ENCODE measurements at places on chromosomes 1 and 21. TPM values are rescaled to one million over a fixed set of nuclear protein-coding genes. Genes with fewer than 3 reads are reported as not detected.

DNA sequence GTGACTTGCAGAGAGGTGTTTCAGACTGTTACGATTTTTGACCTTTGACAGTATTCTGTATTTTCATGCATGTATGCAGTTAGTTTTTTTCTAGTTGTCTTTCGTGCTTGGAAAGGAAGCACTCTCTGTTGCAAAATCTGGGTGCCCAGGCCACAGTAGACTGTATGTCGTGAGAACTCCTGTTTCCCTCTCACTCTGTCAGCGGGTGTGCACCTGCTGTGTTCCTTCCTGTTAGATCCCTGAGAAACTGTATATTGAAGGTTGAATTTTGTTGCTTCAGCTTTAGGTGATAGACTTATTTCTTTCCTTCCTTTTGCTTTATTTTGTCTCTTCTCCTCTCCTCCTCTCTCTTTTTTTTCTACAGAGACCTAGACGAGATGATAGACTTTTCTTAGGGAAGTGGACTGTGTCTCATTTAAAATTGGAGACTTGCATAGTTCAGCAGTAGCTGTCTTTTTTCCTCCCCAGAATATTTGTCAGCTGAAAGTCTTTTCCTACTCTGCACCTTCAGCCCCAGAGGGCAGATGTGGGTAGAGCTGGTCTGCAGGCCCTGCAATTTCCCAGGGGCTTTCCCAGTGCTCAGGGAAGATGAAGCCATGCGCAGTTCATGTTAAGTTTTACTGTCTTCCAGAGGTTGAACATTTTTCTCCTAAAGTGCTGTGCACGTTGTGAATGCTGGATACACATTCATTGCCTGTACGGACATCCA is 1.4 kb downstream of the TRAPPC10 start:
- no peak for DNase-seq
- no peaks in the 10 kb centered on the region for H3K27me3 ChIP-seq

- H3K27me3 ChIP-seq, result no peaks in the 10 kb centered on the region
- H3K27ac ChIP-seq, result peak overlapping the region; percentile 98
- H3K4me3 ChIP-seq, result peak overlapping the region; percentile 99
- H3K36me3 ChIP-seq, result no peaks in the 10 kb centered on the region
- DNase-seq, result no peak
- H3K4me1 ChIP-seq, result peaks cover 34% of the 10 kb centered on the region
Observed at GRCh38 chr1:36151134-36151844, 2.0 kb upstream of the TRAPPC3 start.

The LORICRIN gene
- not detected for total RNA-seq

GRCh38 chr1:214532070-214532469 is 19.3 kb downstream of the PTPN14 start:
- peaks cover 9% of the 10 kb centered on the region for H3K4me1 ChIP-seq
- no peaks in the 10 kb centered on the region for H3K27me3 ChIP-seq
- H3K4me3 ChIP-seq, result no peak overlapping the region
- H3K27ac ChIP-seq, result no peak overlapping the region
- peaks cover 7% of the 10 kb centered on the region for H3K36me3 ChIP-seq

GRCh38 chr1:192907545-192908243 is 98.9 kb downstream of the RGS2 start:
- H3K36me3 ChIP-seq, result no peaks in the 10 kb centered on the region
- no peak for DNase-seq
- H3K4me3 ChIP-seq, result no peak overlapping the region
- no peaks in the 10 kb centered on the region for H3K4me1 ChIP-seq
- no peak overlapping the region for H3K27ac ChIP-seq

DNA sequence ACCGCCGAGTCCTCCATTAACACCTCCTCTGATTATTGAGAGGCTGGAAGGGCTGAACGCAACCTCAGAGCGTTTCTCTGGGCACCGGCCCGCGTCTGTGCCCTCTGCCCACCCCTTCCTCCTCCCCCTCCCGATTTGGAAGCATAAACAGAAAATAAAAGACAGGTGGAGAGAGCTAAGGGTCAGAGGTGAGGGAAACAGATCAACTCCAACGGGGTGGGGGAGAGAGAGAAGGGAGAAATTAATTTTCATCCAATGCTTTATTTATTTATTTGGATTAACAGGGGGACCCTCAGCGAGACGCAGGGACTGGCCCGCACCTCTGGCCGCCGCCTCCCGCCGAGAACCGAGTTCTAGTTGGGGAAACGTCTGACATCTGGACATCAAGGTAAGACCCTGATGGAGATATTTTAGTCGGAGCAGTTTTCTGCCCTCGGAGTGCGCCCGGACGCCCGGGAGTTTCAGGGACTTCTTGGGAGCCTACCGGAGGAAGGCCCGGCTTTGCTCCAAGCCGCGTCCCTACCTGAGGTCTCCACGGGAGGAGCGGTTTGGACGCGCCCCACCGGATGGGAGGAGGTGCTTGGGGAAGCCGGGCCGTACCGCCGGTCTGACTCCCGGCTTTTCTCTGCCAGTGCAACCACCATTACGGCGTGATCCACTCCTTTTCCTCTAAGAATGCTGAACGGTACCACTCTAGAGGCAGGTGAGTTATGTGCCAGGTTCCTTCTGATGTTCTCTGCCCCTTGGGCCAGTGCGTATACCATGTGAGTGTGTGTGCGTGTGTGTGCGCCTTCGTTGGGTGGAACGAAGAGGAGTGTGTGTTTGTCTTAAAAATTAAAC is 5.1 kb upstream of the LHX9 start:
- peaks cover 4% of the 10 kb centered on the region for H3K36me3 ChIP-seq
- H3K4me3 ChIP-seq, result peak overlapping the region; percentile 84
- peaks cover 29% of the 10 kb centered on the region for H3K4me1 ChIP-seq
- no peak for DNase-seq
- H3K27ac ChIP-seq, result no peak overlapping the region
- H3K27me3 ChIP-seq, result peaks cover 99% of the 10 kb centered on the region

The MYOM3 gene
- total RNA-seq, result 0.70 TPM

The PTPN22 gene
- not detected for total RNA-seq

All from type B pancreatic cell (in vitro differentiated cells).